ENCODE measurements at places on chromosomes 3 and 15.

DNA sequence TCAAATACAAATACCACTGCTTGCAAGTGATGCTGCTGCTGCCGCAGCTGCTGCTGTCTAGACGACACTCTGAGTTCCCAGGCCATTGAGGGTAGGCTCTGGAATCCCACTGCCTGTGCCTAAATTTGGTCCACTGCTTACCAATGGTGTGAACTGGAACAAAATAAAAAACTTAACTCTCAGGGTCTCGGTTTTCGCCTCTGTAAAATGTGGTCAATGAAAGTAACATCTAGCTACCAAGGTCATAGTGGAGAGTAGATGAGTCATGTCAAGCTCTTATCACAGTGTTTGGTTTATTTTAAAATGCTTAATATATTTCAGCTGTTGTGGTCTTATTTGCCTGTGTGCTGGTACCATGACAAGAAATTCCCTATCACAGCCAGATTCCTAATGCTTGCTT lies 299.3 kb downstream of the CLSTN2 start:
- DNase-seq, result no peak

GRCh38 chr15:70047386-70048197 lies 50.1 kb downstream of the TLE3 start:
- no peak for DNase-seq

- no peak for DNase-seq
Measured at GRCh38 chr15:74041311-74041756, 41.0 kb downstream of the GOLGA6A start.

DNA sequence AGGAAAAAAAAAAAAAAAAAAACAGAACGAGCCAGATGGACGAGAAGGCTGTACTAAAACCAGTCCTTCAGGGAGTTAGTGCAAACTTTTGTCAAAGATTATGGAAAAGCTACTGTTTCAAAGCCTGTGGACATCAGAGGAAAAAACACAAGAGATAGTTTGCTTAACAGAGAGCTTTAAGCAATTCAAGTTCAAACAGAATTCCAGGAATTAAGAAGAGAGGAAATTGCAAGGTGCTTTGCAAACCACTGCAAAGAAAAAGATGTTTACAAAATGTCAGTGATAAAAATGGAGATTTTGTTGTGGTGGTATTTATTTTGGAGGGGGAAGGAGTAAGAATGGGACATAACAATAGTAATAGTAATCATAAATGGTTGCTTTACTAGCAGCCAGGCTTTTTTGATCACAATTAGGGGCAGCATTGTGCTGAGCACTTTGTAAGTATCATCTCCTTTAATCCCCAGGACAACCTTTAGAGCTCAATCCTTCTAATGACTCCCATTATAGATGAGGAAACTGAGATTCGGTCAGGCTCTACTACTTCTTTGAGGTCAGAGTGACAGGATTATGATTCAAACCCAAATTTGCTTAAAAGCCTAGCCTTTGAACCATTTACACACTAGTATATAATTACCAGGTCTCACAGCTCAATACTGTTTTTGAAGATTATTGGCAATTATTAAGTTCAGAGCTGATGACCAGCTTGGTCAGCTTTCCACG lies 22.4 kb upstream of the ARHGEF3 start:
- DNase-seq, result no peak

DNA sequence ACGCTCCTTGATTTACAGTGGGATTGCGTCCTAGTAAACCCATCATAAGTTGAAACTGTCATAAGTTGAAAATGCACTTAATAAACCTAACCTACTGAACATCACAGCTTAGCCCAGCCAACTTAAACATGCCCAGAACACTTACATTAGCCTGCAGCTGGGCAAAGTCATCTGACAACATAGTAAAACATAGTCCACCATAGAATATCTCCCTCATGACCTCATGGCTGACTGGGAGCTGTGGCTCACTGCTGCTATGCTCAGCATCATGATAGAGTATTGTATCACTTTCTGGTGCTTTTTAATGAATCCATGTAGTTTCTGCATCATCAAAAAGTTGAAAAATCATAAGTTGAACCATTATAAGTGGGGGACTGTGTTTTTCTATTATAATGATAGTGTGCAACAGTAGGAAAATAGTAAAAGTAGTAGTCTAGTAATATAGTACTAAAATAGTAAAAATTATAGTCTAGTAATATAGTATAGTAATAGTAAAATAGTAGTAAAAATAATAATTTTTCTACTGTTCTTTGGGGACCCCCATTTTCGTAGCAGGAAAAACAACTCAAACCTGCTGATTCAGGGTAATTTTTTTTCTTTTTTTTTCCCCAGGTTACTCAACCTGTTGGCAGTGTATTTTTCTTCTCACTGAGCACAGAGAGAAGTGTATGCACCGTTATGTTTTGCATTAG lies 233.5 kb downstream of the MYRIP start:
- no peak for DNase-seq

DNA sequence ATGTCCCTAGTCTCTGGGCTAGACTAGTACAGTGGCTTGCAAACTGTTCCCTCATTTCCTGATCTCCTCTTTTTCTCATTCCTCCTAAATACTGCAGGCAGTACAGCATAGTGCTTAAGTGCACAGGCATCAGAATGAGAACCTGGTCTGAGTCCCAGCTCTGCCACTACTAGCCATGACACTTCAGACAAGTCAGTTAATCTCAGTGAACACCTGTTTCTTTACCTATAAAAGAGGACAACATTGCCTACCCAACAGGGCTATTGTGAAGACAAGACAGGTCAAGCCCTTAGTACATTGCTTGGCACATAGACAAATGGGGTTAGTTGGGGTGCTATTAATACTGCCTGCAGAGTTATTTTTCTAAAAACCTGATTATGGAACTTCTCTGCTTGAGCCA lies 113.3 kb downstream of the RYR3 start:
- no peak for DNase-seq

- no peak for DNase-seq
Measured at GRCh38 chr15:100266166-100266565, 75.6 kb downstream of the ADAMTS17 start.

DNA sequence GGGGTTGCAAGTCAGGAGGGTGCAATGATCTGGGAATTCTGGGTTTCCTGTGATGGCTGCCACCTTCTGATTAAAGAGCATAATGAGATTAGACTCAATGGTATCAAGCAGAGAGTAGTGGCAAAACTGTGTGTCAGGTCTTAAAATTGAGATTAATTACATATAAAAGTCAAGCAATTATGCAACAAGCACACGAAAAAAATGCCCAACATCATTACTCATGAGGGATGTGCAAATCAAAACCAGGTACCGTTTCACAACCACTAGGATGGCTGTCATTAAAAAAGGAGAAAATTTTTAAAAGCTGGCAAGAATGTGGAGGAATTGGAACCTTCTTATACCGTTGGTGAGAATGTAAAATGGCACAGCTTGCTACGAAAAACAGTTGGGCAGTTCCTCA lies 205.0 kb downstream of the OSBPL10 start:
- DNase-seq, result no peak

DNA sequence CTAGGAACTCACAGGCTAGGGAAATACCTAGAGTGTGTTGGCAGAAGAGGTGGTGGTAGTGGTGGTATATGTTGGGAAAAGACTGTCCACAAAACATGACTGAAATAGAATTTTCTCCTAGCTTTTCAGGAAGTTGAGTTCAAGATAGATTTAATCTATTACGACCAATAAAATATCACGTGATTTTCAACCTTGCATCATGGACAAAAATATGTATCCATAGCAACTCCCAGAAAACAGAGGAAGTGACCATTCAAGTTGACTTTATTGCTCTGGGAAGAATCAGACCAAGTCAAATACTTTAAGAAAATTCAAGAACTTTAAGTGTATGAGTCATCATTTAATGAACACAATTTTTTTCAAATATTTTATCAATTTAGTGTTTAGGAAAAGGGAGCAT lies 347.0 kb upstream of the ZNF385D start:
- no peak for DNase-seq

GRCh38 chr3:189361103-189361835 lies 189.5 kb downstream of the TPRG1 start:
- no peak for DNase-seq

GRCh38 chr3:181710345-181711291 lies 1.1 kb upstream of the SOX2 start:
- no peak for DNase-seq

- no peak for DNase-seq
Measured at GRCh38 chr15:77811270-77811669, 178.6 kb upstream of the LINGO1 start.

GRCh38 chr15:63703641-63704240 lies 106.6 kb downstream of the FBXL22 start:
- DNase-seq, result no peak

- DNase-seq, result no peak
Measured at GRCh38 chr3:71371282-71371681, 212.2 kb downstream of the FOXP1 start.

- DNase-seq, result no peak
Measured at GRCh38 chr3:73745526-73746191, 120.9 kb upstream of the PDZRN3 start.

- no peak for DNase-seq
Measured at GRCh38 chr3:66380200-66380932, 120.5 kb downstream of the LRIG1 start.

DNA sequence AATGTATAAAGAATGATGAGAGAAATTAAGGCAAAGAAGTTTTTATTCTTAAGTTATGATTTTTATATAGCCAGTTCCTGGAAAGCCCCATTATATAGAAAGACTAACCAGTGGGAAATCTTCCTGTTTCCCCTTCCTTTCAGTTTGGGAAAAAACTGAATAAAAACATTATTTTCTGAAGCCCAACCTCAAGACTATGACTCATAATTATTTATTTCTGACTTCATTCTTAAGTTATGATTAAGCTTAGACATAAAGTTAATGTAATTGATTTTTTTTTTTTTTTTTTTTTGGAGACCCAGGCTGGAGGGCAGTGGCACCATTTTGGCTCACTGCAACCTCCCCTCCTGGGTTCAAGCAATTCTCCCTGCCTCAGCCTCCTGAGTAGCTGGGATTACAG lies 55.8 kb downstream of the TRPC1 start:
- no peak for DNase-seq

GRCh38 chr15:38351466-38351865 lies 98.8 kb downstream of the SPRED1 start:
- DNase-seq, result no peak

GRCh38 chr3:71316066-71316777 lies 267.3 kb downstream of the FOXP1 start:
- no peak for DNase-seq

- no peak for DNase-seq
Measured at GRCh38 chr15:40691737-40692136, 3.2 kb upstream of the RAD51 start.

GRCh38 chr3:40691452-40691861 lies 166.7 kb downstream of the ZNF621 start:
- DNase-seq, result no peak

DNA sequence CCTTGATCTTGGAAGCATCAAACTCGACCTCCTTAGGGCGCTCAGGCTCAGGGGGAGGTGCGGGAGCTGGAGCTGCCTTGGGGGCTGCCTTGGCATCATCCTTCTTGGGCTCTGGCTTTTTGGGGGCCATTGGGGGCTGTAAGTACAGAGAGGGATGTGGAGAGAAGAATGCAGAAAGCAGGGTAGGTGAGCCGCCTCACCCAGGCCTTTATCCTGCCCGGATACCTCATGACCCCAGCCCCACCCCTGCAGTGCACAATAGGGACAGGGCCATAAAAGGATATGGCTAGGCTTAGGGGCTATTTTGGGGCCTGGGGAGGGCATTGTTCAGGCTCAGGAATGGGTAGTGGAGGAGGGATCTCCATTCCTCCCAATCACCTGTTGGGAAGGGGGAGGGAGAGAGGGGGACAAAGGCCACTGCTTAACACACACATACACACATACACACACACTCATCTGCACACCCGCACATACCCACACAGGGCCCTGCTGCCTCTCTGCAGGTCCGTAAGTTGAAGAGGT lies at the start of gene MYL3:
MYL3 (minus strand) TSS at position 184 of the 522 bp plus-strand sequence; CDS start at position 130, 54 bp downstream.
- DNase-seq, result no peak

DNA sequence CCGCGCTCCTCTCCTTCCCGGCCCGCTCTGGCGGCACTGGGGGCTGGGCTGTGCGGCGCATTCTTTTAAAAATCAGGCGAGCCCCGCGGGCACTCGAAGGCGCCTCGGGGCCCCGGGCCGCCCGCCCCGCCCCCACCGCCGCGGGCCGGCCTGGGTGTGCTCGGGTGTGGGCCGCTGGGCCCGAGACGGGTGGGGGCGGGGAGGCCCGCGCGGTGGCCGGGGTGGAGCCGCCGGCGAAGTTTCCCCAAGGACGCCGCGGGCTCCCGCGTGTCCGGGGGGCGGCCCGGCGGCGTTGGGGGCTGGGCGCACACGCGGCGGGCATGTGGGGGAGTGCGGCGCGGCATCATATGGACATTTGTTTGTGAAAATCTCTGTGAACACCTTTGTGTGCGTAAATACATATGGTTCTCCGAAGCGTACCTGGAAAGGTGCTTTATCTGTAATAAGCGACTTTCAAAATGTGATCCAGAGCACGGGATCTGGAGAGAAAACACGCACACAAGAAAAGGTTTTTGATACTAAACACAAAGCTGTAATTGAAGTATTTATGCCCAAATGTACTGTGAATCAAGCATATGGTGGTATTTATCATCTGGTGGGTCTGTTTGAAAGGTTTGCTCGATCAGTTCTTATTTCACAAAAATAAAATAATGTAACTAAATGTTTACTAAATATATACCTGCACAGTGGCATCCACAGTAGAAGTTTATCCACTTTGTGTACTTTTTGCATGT lies 612 bp upstream of the TBL1XR1 start:
- DNase-seq, result no peak

DNA sequence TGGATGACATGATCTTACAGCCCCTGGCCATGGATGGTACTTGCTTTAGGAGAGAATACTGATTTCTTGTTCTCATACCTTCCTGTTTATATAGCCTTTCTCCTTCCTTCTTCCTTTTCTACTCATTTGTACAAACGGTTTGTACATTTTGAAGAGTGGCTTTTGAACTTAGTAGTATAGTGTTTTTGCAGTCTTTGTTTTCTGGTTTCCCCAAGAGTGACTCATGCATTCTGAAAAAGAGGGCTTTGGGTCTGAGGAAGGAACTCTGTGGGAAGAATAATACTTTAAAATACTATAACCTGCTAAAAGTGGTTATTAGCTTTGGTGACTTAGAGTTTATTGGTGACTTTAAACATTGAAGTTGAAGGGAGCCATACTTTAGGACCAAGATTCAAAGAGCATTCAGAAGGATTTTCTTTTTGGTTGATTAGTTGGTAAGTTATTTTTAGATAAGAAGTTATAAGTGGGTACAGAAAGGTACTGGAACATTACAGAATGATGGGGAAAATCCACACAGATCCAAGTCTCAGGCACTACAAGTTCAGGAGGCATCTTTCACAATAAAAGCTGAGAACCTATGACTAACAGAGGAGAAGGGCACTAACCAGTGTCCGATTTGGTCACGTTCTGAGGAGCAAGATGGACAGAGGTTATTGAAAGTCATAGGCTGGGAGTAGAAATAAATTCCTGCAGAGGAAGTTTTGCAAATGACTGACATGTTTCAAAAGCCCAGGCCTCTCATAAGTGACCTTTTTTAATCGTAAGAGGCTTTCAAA lies 369.6 kb upstream of the AZI2 start:
- DNase-seq, result no peak

DNA sequence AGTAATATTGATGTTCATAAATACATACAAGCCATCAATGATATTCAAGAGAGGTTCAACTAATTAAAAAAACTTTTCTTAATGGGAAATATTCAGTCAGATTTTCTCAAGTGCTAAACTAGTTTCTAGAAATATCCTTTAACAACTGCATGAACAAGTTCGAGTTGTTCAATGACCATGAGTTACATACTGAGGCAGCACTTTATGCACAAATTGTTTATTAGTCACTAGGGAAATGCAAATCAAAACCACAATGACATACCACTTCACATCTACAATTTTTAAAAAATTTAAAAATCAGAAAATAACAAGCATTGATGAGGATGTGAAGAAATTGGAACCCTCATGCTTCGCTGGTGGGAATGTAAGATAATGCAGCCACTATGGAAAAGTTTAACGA lies 62.4 kb downstream of the RAD18 start:
- no peak for DNase-seq
